ENCODE measurements at places on chromosomes 6 and 20. TPM values are rescaled to one million over a fixed set of nuclear protein-coding genes. Genes with fewer than 3 reads are reported as not detected.

The TRERF1 gene
- 38.6 TPM for total RNA-seq

The COL19A1 gene
- 0.07 TPM for total RNA-seq

The ZNF311 gene
- 0.29 TPM for total RNA-seq

The HS3ST5 gene
- not detected for total RNA-seq

The SLC35D3 gene
- total RNA-seq, result not detected

The FAM217A gene
- not detected for total RNA-seq

DNA sequence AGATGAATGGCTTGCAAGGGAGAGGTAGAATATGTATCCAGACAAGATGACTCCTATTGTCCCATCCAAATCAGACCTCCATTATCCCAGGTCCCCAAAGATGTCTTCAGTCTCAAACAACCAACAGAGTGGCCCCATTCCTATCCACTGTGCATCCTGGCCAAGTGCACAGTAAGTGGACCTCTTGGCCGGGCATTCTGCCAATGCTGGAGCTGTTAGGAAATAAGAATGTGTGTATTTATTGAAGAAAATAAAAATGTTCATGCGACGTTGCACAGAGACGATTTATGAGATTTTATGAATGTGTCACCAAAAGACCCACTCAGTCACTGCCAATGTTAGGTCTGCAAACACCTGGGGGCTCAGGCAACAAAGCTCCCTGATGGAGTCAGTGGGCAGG, 196.0 kb downstream of the MAFB start:
- no peak for DNase-seq

GRCh38 chr6:42471142-42471541, 19.4 kb upstream of the TRERF1 start:
- DNase-seq, result no peak

- DNase-seq, result no peak
Measured at GRCh38 chr6:7228662-7229375, 84.2 kb downstream of the SSR1 start.

DNA sequence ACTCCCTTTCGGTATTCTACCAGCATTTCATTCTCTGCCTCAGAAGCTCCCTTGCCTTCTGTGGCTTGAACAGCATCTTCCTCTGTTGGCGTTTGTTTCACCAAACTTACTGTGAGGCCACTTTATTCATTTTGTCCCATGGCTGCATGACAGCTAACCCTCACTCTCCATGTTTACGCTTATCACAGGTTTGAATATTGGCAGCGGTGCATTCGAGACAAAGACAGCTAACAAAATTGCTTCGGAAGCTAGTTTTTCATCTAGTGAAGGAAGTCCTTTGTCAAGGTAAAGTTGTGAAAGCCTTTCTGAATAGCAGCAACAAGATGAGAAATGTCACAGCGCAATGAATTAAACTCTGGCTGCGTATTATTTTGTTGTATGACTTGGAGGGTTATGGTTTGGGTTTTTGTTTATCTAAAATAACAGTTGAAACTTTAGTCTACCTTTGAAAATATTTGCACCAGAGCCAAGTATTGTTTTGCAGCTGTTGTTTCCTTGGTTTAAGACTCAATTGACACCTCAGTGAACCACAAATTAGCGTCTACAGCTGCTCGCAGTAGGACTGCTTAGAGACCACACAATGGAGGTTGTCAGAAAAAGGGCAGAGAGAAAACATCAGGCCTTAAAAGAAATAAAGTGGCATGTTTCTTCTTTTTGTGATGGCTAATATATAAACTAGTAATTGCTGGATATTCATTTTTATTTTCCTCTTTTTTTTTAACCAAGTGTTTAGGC, 70.4 kb upstream of the XRN2 start:
- DNase-seq, result no peak

DNA sequence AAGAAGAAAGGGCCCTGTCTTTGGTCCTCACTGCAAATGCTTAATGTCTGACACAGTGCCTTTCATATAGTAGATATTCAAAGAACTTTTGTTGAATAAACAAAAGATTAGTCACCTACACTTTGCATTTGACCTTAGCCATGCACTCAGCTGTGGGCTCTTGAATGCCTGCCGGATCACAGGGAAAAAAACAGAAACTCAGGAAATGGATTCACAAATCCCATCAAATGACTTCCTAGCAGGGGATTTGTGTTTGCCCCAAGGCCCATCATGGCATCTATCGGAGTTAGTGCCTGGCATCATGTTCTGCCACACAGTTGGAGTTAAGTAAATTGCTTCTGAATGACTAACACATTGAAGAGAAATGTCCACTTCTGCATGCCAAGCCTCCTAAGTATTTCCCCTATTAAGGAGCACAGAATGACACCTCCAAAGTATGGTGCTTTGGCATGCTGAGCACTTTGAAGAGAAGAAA, 72.3 kb upstream of the DST start:
- DNase-seq, result no peak

DNA sequence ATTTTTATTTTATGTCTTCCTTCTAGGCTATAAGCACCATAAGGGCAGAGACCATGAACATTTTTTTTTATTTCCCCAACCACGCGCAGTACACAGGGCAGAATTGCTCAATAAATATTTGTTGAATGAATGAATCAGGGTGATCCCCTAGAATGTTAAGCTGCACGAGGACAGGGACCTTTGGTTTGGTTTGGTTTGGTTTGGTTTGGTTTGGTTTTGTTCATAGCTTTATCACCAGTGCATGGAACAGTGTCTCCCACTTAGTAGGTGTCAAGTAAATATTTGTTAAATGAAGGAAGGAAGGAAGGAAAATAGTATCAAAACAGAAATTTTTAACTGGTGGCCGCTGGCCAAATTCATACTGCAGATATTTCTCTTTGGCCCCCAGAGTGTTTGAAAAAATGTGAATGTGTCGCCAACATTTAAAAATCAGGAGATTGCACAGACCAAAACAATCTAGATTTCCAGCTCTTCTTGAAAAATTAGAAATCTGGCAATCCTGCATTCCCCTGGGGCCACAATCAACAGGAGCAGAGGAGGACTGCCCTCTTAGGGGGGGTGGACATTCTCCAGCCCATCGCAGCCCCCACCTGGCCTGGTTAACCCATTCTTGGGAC, 205.3 kb downstream of the EYA2 start:
- no peak for DNase-seq

GRCh38 chr6:127630800-127631199, 53.8 kb downstream of the C6orf58 start:
- DNase-seq, result no peak

DNA sequence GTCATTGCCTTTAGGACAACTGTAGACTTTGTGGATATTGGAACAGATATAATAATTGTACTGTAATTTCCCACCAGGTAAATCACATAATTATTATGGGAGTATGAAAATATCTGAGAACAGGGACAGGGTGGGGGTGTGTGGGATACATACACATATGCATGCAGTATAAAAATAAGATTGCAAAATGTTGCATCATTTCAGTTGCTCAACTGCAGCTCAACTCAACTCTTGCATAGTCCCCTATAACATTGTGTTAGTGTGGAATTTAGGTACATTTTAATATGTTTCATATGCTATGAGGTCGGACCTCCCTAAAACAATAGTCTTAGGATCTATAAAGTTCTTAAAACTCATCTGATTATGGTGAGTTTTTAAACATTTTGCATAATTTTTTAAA, 275.0 kb upstream of the FLRT3 start:
- DNase-seq, result no peak

DNA sequence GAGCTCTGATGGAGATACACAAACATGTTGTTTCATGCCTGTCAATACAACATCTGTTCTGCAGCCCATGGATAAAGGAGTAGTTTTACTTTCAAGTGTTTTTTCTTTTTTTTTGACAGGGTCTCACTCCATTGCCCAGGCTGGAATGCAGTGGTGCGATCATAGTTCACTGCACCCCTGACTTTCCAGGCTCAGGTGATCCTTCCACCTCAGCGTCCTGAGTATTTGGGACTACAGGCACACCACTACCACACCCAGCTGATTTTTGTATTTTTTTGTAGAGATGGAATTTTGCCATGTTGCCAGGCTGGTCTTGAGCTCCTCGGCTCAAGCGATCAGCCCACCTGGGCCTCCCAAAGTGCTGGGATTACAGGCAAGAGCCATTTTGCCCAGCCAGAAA, 97.0 kb downstream of the SMAP1 start:
- no peak for DNase-seq

GRCh38 chr20:17797161-17797560, 97.4 kb downstream of the BANF2 start:
- no peak for DNase-seq

DNA sequence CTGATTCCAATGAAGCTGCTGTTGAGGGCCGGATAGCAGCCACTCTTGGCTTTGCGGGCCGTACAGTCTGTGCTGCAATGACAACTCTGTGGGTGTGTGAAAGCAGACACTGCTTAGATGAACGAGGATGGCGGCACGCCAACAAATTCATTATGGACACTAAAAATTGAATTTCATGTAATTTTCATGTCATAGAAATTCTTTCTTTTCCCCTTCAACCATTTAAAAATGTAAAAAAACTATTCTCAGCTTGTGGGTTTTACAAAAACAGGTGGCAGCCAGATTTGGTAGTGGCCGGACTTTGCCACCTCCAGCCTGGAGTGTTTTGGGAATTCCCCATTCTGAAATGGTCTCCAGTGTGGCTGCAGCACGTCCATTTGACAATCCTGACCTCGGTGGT, 26.0 kb downstream of the MAS1 start:
- no peak for DNase-seq

GRCh38 chr6:80988286-80988685, 764.2 kb downstream of the TENT5A start:
- DNase-seq, result no peak

GRCh38 chr6:25002326-25003091, 66.7 kb upstream of the RIPOR2 start:
- no peak for DNase-seq

- no peak for DNase-seq
Measured at GRCh38 chr20:39190666-39191570, 228.8 kb downstream of the DHX35 start.

DNA sequence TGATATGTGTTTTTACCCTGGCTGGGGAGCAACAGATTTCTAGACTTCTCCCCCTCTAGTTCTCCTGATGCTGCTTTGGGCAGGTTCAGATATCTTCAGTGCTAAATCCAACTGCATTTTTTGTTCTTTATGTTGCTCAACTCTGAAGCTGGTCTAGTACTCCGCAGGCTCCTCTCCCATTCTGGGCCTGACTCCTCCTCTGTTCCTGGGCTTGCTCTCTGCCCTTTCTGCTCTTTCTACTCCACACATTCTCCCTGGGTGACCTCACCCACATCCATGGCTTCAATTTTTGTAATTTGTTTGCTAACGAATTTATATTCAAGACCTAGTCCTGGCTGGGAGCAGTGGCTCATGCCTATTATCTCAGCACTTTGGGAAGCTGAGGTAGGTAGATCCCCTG, 6.4 kb downstream of the FYN start:
- no peak for DNase-seq
